Myocyte (in vitro differentiated cells): ENCODE measurements at places on chromosomes 16 and 17. TPM values are rescaled to one million over a fixed set of nuclear protein-coding genes. Genes with fewer than 3 reads are reported as not detected.

The HOXB1 gene
- not detected in 2 replicates for total RNA-seq

The PYY gene
- 0.19 TPM in 1 of 2 replicates, not detected in the other for total RNA-seq

The CDH3 gene
- 0.10 TPM in 1 of 2 replicates, not detected in the other for total RNA-seq

The TBC1D3G gene
- total RNA-seq: not detected in 2 replicates

DNA sequence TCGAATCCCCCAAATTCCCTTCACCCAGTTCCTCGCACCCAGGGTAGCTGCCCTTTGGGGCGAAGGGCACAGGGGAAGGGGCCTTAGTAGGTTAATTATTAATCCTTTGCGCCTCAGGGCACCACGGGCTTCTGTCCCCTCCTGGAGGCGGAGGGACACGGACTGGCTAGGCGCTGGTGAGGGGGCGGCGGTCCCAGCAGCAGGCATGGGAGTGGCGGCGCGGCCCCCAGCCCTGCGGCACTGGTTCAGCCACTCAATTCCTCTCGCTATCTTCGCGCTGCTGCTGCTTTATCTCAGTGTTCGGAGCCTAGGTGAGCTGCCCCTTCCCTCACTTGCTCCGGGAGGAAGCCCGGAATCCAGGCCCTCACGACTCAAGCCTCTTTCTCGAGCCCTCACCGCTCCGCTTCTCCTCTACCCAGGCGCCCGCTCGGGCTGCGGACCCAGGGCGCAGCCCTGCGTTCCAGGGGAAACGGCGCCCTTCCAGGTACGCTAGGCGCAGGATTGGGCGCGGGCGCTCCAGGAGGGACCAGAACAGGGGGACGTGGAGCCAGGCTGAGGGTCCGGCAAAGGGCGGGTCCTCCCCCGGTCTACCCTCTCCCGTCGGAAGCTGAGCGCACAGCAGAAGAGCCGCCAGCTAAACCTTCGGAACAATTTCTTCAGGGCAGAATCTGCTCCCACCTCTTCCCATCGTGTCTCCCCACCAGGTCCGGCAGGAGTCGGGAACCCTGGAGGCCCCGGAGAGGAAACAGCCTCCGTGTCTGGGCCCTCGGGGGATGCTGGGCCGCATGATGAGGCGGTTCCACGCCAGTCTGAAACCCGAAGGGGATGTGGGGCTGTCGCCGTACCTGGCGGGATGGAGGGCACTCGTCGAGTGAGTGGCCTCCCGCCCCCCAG, at the start of gene GLTPD2:
Gene GLTPD2, plus strand, starts transcription at position 158 of the 894 bp plus-strand sequence. Its CDS starts 48 bp downstream, at position 206.
- DNase-seq: no peak

DNA sequence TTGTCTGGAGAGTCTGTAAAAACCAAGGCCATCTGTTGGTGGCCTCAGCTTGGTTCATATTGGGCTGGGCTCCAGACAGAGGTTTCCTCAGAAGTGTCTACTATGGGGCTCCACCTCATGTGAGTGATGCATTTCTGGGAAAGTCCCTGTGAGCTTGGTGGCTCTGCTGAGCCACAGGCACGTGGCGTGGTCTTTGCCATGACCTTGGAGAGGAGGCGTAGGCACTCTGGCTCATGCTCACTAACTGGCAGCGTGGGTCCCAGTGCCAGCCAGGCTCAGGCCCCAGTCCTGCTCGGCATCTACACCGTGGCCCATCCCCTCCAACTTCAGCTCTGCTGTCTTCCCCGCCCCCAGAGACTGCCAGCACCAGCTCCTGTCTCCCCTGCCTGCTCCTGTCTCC, 10.7 kb upstream of the SMTNL2 start:
- peak; percentile 89 for DNase-seq

GRCh38 chr16:7866144-7866543, 533.5 kb downstream of the RBFOX1 start:
- no peak for DNase-seq

DNA sequence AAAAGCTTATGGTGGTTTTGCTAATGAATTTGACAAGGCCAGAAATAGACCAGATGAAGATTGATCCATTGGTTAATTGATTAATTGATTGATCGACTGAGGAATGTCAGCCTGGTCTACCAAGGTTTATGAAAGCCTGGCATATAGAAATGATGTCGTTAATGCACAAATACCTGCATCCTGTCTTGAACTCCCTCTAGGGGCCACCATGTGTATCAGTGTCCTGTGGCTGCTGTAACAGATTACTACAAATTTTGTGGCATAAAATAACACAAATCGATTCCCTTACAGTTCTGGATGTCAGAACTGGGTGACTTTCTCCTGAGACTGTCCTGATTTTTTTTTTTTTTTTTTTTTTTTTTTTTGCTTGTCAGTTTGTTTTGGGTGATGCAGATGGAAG, 553.2 kb downstream of the MAF start:
- no peak for DNase-seq

DNA sequence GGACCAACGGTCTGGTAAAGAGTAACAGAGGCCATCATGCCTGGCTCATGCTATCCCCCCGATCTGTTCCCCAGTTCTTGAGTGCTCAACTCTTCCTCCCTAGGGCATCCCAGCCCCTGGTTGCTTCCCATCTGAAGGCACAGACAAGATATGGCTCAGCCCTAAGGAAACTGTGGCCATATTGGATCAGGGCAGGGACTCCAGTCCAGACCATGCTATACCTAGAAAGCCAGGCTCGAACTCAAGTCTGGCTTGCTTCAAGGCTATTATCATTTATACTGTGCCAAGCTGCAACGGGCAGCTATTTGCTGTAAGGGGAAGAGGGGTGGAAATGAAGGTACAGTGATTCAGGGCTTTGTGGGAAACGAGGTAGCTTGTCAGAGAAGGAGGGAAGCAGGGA, 2.8 kb downstream of the UBTF start:
- no peak for DNase-seq
